RCC 7860 (cell line): ENCODE measurements at places on chromosomes 3 and 15.

DNA sequence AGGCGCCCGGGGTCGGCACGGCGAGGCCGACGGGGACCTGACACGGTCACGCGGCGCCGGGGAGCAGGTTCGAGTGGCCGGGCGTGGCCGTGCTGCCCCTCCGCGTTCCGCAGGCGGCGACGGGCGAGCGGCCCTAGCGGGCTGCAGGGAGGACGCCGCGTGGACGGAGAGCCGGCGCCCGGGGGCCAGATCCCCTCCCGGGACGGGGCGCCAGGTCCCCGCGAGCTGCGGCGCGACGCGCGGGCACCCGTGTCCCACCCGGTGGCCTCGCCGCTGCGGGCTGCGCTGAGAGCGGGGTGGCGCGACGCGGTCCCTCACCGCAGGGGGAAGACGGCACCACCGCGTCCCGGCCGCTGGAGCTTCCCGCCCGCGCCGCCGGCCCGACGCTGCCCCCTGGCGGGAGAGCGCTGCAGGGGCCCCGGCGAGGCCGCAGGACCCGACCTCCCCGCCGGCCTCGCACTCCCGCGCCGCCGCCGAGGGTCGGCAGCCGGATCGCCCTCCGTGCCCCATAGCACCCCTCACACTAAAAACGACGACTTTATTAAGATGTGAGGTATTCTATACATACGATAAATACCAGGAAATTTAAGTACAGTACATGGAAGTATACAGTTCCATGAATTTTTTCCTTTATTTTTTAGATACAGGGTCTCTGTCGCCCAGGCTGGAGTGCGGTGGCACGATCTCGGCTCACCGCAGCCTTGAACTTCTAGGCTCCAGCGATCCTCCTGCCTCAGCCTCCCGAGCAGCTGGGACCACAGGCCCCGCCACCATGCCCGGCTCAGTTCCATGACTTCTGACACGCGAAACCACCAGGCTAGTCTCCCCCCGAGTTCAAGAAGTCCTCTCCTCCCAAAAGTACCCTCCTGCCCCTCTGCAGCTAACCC lies 1.3 kb upstream of the PIGZ start:
- DNase-seq = peak; percentile 13

DNA sequence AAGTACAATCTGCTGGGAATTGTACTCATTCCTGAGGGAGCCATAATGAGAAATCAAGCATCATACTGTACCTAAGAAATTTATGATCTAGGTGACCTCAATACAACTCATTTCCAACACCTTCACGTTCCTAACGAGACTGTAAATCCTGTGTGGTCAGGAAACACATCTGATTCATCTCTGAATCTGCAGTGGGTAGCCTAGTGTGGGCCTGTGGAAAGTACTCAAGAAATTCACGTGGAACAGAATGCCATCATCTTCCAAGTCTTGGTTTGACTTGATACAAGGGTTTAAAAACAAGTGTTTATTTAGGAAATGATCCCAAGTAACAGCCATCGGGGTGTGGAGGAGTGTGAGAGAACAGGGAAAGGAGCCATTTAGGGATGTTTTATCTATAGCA lies 568.9 kb downstream of the EDEM1 start:
- no peak for DNase-seq

DNA sequence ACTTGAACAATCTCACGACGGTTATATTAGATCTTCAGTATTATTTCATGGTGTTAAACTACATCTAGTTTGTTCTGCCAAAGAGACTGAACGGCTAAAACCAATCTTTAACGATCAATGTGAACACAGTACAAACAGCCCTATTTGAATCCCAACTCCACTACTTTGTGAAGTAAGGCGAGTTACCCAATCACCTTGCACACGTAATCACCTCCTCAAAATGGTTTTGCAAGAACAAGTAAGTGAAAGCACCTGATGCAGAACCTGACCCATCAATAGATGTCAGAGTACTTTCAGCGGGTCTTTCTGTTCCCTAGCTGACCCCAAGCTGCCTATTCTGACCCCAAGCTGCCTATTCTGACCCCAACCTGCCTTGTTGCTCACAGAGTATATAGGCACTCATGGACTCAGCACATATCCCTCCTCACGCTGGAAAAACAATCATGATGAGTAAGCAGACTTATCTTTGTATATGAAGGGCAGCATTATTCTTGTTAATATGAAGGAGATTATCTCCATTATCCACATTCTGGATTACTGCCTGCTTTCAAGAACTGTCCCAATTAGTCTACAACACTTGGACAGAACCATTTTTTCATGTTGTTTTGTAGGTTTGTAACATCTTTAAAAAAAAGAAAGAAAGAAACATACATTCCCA lies 3.7 kb downstream of the KPNA1 start:
- no peak for DNase-seq

DNA sequence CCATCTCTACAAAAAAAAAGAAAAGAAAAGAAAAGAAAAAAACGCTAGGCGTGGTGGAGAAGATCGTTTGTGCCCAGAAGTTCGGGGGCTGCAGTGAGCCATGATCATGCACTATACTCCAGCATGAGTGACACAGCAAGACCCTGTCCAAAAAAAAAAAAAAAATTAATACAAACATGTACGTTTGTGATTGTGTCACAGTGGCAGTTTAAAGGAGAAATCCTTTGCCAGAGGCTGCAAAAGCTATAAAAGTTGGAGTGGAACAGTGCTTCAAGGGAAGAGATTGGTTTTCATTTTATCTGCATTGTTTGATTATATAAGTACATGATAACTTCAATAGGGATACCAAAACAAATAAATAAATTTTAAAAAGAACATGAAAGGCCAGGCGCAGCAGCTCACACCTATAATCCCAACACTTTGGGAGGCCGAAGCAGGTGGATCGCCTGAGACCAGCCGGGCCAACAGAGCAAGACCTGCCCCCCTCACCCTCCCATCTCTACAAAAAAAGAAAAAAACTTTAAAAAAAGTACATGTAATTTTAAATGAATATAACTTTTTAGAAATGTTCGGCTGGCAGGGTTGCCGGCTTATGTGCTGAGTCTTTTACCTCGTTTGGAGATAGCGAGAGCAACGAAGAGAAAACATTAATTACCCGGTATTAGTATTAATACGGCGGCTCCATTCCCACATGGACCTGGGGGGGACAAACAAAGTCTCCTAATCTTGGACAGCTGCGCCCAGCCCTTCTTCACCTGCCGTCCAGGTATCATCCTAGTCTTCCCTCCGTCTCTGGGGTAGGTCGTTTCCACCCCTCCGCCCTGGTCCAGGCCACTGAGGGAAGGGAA lies 573 bp upstream of the DIS3L start:
- DNase-seq = no peak

- DNase-seq = no peak
Measured at GRCh38 chr3:23475446-23475845, 272.3 kb downstream of the UBE2E2 start.

DNA sequence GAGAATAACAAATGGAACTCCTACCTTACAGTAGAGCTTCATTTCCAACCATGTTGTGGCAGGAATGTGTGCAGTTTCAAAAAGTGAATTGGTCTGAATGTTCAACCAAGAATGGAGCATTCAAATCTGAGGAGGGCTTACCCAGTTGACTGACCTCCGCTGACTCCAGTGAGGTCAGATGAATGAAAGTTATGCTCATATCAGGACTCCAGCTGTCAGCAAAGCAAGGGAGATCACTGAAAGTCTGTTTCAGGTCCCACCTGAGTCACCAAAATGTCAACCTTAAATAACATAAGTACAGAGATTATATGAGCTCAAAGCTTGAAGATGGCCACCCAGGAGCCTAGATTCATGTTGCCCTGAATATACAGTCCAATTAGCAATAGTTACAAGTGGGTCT lies 473.5 kb downstream of the RBMS3 start:
- DNase-seq = no peak

GRCh38 chr3:112366522-112366921 lies 33.6 kb downstream of the CD200 start:
- no peak for DNase-seq

GRCh38 chr3:9149566-9149965 lies 99.9 kb downstream of the SRGAP3 start:
- DNase-seq = no peak

DNA sequence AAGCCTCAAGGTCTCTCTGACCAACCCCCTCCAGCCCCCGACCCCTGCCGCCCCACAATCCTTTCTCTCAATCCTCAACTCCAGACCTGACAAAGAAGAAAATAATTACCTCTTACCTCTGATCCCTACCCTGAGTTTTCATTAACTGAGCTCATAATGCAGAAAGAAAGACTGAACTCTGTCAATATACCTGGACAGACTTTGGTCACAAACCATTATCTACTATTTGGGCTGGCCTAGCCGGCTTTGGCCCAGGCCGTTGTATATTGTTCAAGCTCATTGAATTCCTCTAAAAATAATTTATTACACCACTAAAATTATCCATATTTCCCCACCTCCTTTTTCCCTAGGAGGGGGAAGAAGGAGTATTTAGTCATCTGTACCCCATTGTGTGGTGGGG lies 29.3 kb upstream of the SPTSSB start:
- no peak for DNase-seq

DNA sequence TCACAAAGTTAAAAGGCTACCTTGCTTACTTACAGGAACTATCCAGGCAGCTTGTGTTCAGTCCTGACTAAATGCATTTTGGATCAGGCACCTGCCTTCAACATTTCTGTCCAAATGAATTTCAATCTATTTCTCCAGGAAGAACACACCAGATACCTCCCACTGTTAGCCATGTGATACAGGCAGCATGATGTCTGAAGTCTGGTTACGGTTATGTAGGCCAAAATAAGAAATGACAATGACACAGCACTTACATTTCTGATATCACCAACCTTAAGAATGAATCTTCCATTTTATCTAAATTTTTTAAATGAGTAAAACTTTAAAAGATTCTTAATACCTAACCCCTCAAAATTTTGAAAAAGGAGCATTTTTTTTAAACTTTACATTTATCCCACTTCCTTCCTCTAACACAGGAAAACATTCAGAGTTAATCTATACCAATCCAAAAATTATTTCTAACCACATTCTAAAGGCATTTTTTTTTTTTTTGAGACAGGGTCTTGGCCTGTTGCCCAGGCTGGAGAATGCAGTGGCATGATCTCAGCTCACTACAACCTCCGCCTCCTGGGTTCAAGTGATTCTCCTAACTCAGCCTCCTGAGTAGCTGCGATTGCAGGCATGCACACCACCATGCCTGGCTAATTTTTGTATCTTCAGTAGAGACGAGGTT lies at the start of gene MAP4:
Gene MAP4, minus strand, starts transcription at position 116 of the 673 bp plus-strand sequence. CDS start 17,556 bp downstream, outside the sequence.
- DNase-seq = peak; percentile 59

GRCh38 chr3:172115787-172116186 lies 76.4 kb downstream of the FNDC3B start:
- no peak for DNase-seq

DNA sequence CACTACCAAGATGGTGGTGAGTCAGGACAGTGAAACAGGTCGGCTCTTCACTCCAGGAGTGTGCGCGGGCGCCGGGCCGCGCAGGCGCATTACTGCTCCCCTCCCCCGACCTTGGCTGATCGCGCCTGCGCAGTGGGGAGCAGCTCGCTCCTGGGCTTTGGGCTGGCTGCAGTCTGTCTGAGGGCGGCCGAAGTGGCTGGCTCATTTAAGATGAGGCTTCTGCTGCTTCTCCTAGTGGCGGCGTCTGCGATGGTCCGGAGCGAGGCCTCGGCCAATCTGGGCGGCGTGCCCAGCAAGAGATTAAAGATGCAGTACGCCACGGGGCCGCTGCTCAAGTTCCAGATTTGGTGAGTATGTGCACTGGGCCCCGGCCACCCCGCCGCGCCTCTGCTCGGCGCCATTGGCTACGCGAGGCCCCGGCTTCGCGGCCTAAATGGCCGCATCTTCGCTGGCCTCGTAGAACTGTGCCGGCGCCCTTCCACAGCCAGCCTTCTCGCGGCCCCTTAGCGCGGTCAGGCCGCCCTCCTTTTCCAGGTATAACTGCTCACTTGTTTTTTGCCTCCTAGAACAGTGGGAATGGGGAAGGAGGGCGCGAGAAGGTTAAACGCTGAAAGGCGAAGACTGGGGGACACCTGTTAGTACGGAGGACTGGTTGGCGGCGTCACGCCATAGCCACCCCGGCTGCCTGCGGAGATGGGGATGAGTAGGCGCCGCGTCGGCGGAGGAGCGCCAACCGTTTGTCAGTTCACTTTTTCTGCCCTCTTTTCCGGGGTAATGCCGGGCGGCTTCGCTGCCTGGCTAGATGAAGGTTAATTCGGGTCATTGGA lies at the start of gene SELENOT:
Gene SELENOT, plus strand, starts transcription at position 169 of the 827 bp plus-strand sequence. Its CDS starts 42 bp downstream, at position 211.
- DNase-seq = peak; percentile 96

DNA sequence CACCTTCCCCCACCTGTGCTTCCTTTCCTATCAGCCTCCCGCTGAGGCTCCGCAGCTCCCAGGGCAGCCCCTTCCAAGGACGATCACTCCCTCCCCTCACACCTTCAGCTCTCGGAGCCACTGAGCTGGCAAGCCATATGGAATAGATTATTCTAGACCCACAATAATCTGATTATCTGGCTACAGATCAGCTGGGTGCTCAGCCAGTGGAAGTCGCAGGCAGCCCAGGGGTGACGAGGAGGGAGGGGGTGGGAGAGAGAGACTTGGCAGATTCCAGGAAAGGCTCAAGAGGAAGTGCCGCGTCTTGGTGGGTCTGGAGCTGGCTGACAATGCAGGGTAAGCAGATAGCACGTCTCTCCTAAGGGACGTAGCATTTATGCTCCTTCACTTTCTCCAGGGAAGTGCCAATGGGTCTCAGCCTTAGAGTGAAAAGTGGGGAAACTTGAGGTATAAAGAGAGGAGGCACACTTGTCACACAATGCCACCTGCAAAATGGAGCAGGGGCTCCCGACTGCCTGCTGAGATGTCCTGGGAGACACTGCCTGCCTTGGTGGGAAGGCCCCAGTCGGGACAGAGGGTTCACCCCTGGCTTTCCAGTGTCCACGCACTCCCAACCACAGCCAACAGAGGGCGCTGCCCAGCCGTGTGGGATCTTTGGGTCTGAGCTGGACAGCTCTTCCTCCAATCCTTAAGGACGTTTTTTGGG lies 9.4 kb upstream of the MESP1 start:
- peak; percentile 38 for DNase-seq

- DNase-seq = no peak
Measured at GRCh38 chr3:152539191-152539764, 270.5 kb downstream of the MBNL1 start.

DNA sequence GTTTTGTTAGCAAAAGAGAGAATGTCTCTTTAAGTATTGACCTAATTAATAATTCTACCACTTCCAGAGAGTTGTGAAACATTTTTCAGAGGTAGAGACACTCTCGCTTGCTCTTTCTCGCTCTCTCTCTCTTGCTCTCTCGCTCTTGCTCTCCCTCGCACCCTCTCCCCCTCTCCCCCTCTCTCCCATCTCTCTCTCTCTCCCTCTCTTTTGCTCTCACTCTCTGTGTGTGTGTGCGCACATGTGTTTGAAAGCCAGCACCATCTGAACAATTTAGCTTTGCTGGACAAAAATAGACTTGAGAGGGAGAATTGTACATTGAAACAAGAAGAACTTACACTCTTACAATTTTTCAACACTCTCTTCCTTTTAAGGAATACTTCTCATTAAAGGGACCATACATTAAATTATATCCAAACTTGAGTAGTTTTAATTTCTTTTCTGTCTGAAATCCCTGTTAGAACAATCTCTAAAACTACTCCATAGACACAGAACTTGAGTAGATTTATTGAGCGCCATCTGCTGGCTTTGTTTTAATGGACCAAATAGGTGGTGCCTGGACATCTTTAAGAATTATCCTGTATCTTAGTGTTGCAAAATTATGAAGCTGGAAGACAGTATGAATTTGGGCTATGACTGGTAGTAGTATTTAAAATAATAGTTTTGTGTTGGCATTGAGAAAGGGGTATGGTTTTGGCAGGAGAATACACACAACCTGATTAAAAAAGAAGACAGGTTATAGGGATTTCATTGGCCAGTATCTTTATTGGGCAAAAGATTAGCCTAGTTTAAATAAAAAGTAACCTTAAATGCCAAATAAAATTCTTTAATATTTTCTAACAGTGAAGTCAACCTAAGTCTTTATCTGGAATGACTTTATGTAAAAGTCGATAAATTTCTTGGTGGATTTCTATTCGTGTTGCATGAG lies 124.6 kb downstream of the AKAP13 start:
- DNase-seq = peak; percentile 43
